ENCODE measurements at places on chromosomes 7 and 10. TPM values are rescaled to one million over a fixed set of nuclear protein-coding genes. Genes with fewer than 3 reads are reported as not detected.

TSPAN33 gene
- not detected for total RNA-seq

- no peaks in the 10 kb centered on the region for H3K27me3 ChIP-seq
- no peak overlapping the region for H3K4me3 ChIP-seq
- H3K4me1 ChIP-seq: no peaks in the 10 kb centered on the region
- no peak for DNase-seq
Observed at GRCh38 chr10:124605001-124605370, 139.2 kb downstream of the FAM53B start.

DNA sequence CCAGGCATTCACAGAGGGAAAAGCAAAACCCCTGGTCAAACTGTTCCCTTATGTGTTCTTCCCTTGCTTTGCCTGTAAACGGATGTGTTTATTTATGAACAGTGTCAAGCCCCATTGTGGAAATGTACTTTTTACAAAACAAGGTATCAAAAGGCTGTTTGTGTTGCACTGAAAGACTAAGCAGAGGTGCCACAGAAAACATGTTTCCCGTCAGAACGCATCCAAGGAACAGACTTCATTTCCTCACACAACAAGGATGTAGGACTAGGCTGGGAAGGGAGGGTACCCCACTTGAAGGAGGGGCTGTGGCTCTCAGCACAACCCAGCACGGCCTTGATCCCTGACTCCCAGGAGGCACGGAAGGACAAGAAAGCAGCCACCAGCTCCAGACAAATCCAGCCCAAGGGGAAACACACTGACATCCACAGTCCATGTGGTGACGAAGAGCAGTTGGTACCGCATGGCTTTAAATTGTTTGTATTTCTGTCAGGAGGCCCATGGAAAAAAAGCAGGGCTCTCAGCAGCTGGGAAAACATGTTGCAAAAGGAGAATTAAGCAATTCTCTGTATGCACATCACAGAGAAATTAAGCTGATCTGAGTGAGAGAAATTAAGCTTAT, 85.6 kb downstream of the RNF216 start:
- peak overlapping the region; percentile 27 for H3K4me3 ChIP-seq
- peak; percentile 72 for DNase-seq
- peak overlapping the region; percentile 95 for H3K27ac ChIP-seq
- H3K36me3 ChIP-seq: no peaks in the 10 kb centered on the region
- H3K4me1 ChIP-seq: peaks cover 40% of the 10 kb centered on the region

GIMAP7 gene
- total RNA-seq: 70.8 TPM

TBC1D12 gene
- 19.9 TPM for total RNA-seq

NPC1L1 gene
- total RNA-seq: not detected

DNA sequence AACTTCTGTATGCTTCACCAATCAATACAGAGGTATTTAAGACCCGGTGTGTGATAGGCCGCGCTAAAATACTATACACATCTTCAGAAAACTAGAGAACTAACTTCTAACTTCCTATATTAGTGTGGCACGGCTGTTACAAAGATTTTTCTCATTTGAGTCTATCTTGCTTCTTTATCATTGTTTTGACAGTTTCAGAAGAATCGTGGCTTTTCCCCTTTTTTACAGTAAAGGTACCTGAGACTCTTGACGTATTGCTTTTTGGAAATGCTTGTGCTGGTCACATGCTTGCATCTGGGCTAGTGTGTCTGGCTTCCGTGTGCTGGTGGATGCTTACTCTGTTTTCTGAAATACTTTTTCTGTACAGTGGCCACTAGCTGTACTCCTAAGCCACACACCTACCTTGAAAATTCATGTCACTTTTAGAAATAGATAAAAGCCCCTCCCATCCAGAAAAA, 12.7 kb downstream of the IKZF1 start:
- no peak overlapping the region for H3K27ac ChIP-seq
- H3K4me3 ChIP-seq: no peak overlapping the region
- no peaks in the 10 kb centered on the region for H3K36me3 ChIP-seq
- no peak for DNase-seq

DNA sequence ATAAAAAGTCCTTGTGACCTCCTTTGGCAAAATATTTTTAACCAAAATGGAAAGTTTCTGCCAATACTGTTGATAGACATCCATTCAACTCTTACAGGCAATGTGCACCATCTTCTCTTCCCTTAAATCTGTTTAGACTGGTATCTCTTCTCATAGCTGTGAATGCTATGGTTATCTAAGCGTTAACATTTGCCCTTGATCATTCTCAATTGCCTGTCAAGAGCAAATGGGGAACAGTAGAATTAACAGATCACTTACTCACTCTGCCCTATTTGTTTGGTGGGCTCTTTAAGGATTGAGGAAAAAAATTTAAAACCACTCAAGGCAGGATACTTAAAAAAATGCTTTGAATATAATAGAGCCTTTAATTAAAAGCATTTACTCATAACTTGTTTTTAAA, 808.4 kb downstream of the NXPH1 start:
- H3K36me3 ChIP-seq: no peaks in the 10 kb centered on the region
- H3K4me3 ChIP-seq: no peak overlapping the region
- no peaks in the 10 kb centered on the region for H3K27me3 ChIP-seq
- H3K27ac ChIP-seq: no peak overlapping the region

DNA sequence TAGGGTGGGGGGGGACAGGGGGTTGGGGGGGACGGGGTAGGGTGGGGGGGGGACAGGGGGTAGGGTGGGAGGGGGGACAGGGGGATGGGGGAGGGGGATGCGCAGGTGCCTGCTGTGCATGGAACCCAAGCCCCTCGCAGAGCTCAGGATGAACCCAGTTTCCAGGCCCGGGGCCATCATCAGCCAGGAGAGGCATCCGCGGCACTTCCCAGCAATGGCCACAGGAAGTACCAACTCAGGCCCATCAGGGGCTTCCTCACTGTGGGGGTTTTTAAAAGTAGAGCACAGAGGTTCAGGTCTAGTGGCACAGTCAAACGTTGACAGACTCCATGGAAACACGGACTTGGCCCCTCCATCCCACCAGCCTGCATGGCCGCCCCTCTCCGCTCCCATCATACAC, 172.7 kb downstream of the DIP2C start:
- H3K27ac ChIP-seq: no peak overlapping the region
- no peak overlapping the region for H3K4me3 ChIP-seq
- no peaks in the 10 kb centered on the region for H3K4me1 ChIP-seq

- no peak overlapping the region for H3K4me3 ChIP-seq
- no peak overlapping the region for H3K27ac ChIP-seq
- no peaks in the 10 kb centered on the region for H3K4me1 ChIP-seq
- H3K27me3 ChIP-seq: peaks cover 4% of the 10 kb centered on the region
Observed at GRCh38 chr10:101075775-101076174, 14.0 kb downstream of the KAZALD1 start.

- no peaks in the 10 kb centered on the region for H3K27me3 ChIP-seq
- H3K4me3 ChIP-seq: no peak overlapping the region
- H3K36me3 ChIP-seq: no peaks in the 10 kb centered on the region
- no peaks in the 10 kb centered on the region for H3K4me1 ChIP-seq
- H3K27ac ChIP-seq: no peak overlapping the region
Observed at GRCh38 chr10:123229927-123230630, 75.9 kb downstream of the BUB3 start.

GRCh38 chr10:92242380-92242779, 48.5 kb downstream of the CPEB3 start:
- H3K4me1 ChIP-seq: peaks cover 4% of the 10 kb centered on the region
- H3K27ac ChIP-seq: no peak overlapping the region
- H3K27me3 ChIP-seq: no peaks in the 10 kb centered on the region
- no peak for DNase-seq
- H3K4me3 ChIP-seq: no peak overlapping the region
- H3K36me3 ChIP-seq: no peaks in the 10 kb centered on the region

RASA4B gene
- total RNA-seq: 59.0 TPM

FAM237B gene
- total RNA-seq: not detected

DNA sequence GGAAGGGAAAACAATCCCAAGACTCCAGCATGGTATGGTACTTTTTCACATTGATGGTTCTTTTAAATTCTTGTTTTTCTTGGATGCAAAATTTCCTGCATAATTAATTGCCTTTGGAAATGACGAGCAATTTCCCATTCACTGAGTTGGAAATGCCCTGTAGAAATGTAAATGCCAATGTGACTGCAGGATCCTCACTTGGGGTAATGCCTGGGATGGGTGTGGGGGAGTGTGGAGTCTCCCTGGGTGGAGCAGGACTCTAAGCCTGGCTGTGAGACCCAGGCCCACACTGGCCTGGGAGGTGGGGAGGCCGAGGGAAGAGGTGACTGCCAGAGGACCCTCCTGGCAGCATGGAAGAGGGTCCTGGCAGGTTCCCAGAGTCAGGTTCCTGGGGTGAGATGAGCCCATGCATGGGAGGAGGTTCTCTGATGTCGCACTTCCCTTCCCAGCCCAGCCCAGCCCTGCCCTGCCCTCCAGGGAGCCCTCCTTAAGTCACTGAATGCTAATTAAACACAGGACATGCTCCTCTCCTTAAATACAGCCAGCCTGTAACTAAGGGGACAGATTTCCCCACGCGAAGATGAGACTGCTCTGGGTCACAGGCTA, 157.9 kb downstream of the GFRA1 start:
- no peaks in the 10 kb centered on the region for H3K27me3 ChIP-seq
- no peaks in the 10 kb centered on the region for H3K36me3 ChIP-seq
- H3K4me3 ChIP-seq: no peak overlapping the region
- H3K27ac ChIP-seq: no peak overlapping the region
- DNase-seq: no peak
- H3K4me1 ChIP-seq: no peaks in the 10 kb centered on the region

- H3K4me1 ChIP-seq: peaks cover 19% of the 10 kb centered on the region
- H3K36me3 ChIP-seq: no peaks in the 10 kb centered on the region
- H3K4me3 ChIP-seq: no peak overlapping the region
- H3K27ac ChIP-seq: peak overlapping the region; percentile 74
- no peak for DNase-seq
- no peaks in the 10 kb centered on the region for H3K27me3 ChIP-seq
Observed at GRCh38 chr10:79088176-79088575, 19.4 kb downstream of the ZMIZ1 start.

DNA sequence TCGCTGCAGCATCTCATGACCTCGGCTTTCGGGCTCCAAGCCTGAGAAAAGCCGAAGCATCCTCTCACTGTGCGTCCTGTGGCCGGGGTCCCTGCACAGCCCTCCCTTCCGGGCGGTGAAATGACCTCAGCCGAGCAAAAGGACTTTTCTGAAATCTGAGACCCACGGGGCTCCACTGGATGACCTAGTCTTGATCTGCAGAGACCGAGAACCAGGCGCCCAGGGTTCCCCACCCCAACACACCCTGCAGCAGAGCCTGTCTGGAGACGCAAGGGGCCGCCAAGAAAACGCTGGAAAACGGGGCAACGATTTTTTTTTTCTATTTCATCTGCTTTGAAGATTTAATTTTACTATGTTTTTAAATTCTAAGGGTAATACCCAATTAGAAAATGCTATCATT, 31.7 kb downstream of the NPS start:
- DNase-seq: no peak
- no peaks in the 10 kb centered on the region for H3K27me3 ChIP-seq
- no peak overlapping the region for H3K27ac ChIP-seq
- no peaks in the 10 kb centered on the region for H3K36me3 ChIP-seq

DNA sequence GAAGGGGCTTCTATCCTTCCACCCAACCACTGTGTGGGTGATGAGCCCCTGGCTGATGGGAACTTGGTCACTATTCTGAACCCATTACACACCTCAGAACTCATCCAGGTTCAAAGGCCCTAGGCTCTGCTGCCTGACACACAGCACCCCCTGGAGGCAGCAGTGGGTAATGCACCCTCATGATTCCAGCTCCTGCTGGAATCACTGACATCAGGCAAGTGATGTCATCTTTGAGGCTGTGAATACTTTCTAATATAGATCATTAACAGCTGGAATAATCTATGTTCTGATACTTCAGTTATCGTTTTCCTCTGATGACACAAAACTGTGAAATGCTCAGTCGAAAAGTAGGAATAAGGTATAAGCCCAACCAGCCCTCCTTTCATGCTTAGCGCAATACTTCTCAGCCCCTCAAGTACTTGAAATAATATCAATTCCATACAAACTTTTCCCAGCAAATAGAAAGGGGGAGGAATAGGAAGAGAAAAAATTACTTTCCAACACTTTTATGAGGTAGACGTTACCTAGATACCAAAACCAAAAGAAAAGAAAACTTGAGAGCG, 7.5 kb upstream of the RBP3 start:
- H3K4me1 ChIP-seq: no peaks in the 10 kb centered on the region
- H3K4me3 ChIP-seq: no peak overlapping the region
- H3K27me3 ChIP-seq: no peaks in the 10 kb centered on the region
- no peak overlapping the region for H3K27ac ChIP-seq
- peak; percentile 49 for DNase-seq

DNA sequence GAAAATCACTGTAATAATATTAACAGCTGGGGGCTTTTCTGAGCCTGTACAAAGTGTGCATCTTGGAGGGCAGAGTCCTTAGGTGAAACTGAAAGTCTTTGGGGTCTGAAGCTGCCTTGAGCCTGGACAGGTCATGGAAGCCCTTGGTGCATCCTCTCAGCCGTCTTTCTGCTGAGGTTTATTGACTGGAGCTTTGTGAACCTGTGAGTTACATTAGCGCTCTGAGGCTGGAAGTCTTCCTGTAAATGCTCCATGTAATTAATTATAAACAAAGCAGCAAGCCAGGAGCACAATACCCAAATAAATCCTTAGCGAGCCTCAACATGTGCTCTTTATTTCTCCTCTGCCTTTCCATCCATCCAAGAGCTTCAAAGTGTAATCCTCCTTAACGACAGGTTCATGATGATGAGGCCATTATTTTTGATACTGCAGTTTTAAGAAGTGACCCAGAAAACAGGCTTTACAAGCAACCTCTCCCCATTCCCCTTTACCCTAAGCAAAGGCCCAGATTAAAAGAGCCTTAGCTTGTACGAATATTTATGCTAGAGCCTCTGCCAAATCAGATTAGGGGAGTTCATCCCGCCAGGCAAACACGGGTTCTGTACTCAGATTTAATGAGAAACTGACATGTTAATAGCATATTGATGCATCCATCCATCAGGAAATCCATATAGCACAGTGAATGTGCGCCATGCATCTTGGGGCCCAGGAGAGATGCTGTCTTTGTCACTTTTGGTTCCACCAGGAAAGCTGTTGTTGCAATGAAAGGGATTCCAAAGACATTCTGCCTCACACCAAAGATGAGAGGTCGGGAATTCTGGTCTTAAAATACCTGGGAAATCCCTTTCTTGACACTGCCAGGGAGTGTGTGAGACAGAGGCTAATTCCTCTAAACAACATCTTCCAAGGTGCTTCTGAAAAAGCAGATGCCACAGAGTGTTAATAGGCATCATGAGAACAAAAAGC, 118.1 kb downstream of the ANLN start:
- no peak overlapping the region for H3K4me3 ChIP-seq
- no peaks in the 10 kb centered on the region for H3K4me1 ChIP-seq
- DNase-seq: no peak
- H3K27me3 ChIP-seq: no peaks in the 10 kb centered on the region
- H3K36me3 ChIP-seq: no peaks in the 10 kb centered on the region

LRRC17 gene
- total RNA-seq: 180 TPM

All from uterus (tissue), 4 donors.